ENCODE measurements at places on chromosomes 12 and 14. TPM values are rescaled to one million over a fixed set of nuclear protein-coding genes. Genes with fewer than 3 reads are reported as not detected.

Gene BCL11B
- total RNA-seq = 27.0 TPM

DNA sequence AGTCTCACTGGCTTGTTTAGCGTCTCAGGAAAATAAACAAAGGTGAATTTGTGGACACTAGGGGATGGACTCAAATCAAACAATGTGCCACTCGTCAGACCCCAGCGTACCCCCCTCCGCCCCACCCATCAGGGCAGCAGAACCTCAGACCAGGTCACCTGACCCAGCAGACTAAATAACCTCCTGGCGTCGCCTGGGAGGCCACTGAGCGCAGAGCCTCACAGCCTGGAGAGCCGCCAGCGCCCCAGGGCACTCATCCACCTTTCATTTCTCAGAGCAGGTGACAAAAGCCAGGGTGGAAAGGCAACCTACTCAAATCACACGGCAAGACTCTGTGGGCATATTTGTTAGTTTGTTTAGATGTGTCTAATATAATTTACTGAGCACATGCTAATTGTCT is 100.9 kb downstream of the DICER1 start:
- DNase-seq = no peak

GRCh38 chr14:68650404-68650994 is 142.4 kb downstream of the ZFP36L1 start:
- DNase-seq = no peak

Gene GPR68
- 5.9 TPM for total RNA-seq

GRCh38 chr14:102758087-102758486 is 19.2 kb upstream of the TRAF3 start:
- no peak for DNase-seq

- DNase-seq = no peak
Measured at GRCh38 chr12:51714666-51715065, 123.6 kb downstream of the SCN8A start.

GRCh38 chr14:67018720-67019119 is 170.5 kb upstream of the GARIN2 start:
- no peak for DNase-seq

Gene REP15
- 3.0 TPM for total RNA-seq

DNA sequence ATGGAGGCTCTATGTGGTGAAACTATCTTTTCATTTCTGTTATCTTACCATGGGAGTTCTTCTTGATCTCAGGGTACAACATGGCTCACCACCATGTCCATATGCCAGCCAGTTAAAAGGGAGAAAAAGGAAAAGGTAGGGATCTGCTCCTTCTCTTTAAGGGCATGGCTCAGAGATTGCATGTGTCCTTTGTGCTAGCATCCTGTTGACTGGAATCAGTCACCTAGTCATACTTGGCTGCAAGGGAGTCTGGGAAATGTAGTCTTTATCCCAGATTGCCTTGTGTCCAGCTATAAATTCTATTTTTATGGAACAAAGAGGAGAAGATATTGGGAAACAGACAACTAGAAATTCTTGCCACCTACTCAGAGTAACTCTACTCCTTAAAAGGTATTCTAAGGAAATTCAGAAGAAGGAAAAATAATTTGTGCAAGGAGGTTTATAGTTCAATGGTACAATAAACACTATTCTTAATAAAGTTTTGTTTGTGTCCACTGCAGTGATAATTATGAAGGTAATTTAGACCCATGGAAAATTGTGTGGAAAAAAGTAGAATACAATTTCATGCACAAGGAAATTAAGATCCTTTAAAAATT is 86.4 kb upstream of the RPH3A start:
- DNase-seq = no peak

DNA sequence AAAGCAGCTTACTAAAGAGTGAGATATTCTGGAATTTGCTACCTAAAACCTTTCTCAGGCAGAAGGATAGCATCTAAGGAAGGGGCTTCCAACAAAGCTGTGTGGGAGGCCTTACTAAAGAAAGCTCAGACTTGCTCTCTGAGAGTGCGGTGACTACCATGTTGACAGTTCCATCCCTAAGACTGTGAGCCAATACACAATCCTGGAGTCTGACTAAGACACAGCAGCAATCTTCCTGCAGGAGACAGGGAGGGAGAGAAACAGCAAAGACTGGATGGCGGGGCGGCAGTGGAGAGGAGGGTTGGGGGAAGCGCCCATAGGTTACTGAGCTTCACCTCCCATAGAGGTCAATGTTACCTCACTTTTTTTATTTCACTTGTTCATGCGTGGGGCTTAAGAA is 70.9 kb downstream of the KITLG start:
- no peak for DNase-seq
